ENCODE measurements at places on chromosomes 7 and 10. TPM values are rescaled to one million over a fixed set of nuclear protein-coding genes. Genes with fewer than 3 reads are reported as not detected.

Gene TWIST1
- total RNA-seq: not detected

Gene ASZ1
- total RNA-seq: not detected

Gene TMEM139
- 0.17 TPM for total RNA-seq

Gene GPR26
- total RNA-seq: not detected

Gene CDHR3
- 0.51 TPM for total RNA-seq

Gene HHEX
- 66.9 TPM for total RNA-seq

Gene SPAM1
- total RNA-seq: not detected

Gene MINDY4
- 2.7 TPM for total RNA-seq

Gene CDK14
- 3.2 TPM for total RNA-seq

Gene EIF5AL1
- 0.51 TPM for total RNA-seq

Gene DGKB
- not detected for total RNA-seq

Gene SAMD9L
- 27.7 TPM for total RNA-seq

Gene EVX1
- not detected for total RNA-seq

Gene SMIM30
- total RNA-seq: 68.8 TPM

Gene FAM131B
- total RNA-seq: 0.51 TPM

Gene GNAT3
- not detected for total RNA-seq

Gene ASB13
- total RNA-seq: 17.5 TPM

Gene DENND11
- 76.9 TPM for total RNA-seq

Gene RBAK
- total RNA-seq: 10.1 TPM

Gene TMEM209
- 4.6 TPM for total RNA-seq

Gene GPR15LG
- total RNA-seq: not detected

Gene HOXA1
- 0.68 TPM for total RNA-seq

Gene BAG3
- total RNA-seq: 15.5 TPM

Gene LOXL4
- total RNA-seq: 0.68 TPM

Gene RGS10
- total RNA-seq: 10.5 TPM

Gene ZNF783
- 7.5 TPM for total RNA-seq

Gene TLX1
- total RNA-seq: not detected

Gene CALML3
- total RNA-seq: not detected

Gene PDE1C
- 1.2 TPM for total RNA-seq

Gene GSAP
- total RNA-seq: 5.4 TPM

Gene TRIM74
- 0.51 TPM for total RNA-seq
